Muscle of arm (tissue), 14 donors: ENCODE measurements at places on chromosomes 16 and 17.

DNA sequence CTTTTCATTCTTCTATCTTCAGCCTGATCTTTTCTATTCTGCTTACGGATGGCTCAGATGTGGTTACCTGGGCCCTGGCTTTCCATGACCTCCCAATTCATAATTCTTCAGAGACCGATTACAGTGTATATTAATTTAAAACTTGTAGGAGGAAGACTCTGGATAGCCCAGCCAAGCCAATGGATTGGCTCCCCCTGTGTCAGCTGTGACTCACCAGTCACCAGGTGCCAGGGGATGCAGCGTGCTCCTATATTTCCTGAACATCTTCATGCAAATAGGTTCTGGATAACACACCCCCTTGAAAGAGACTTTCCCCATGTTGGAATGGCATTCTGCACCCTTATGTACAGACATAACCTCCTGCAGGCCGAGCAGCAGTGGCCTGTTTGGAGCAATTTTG, 208.3 kb upstream of the WSCD1 start:
- DNase-seq: no peak

- no peak for DNase-seq
Observed at GRCh38 chr17:83151442-83152226, 72.2 kb downstream of the METRNL start.

- no peak for DNase-seq
Observed at GRCh38 chr17:46832331-46832821, 13.9 kb upstream of the WNT3 start.

DNA sequence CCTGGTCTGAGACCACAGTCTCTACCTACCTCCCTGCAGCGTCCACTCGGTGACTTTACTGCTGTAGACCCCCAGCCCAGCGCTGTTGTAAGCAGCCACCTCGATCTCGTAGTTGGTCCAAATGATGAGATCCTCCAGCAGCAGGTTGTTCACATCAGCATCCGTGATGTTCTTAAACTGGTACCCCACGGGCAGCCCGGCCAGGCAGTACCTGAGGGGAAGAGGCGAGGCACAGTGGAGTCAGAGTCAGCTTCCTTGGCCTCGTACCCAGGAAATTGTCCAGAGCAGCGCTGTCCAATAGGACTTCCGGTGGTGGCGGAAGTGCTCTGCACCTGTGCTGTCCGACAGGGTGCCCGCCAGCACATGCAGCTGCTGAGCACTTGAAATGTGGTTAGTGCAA, 104.0 kb upstream of the CDC42EP4 start:
- DNase-seq: no peak

- DNase-seq: no peak
Observed at GRCh38 chr17:60629120-60629519, 29.1 kb downstream of the PPM1D start.

DNA sequence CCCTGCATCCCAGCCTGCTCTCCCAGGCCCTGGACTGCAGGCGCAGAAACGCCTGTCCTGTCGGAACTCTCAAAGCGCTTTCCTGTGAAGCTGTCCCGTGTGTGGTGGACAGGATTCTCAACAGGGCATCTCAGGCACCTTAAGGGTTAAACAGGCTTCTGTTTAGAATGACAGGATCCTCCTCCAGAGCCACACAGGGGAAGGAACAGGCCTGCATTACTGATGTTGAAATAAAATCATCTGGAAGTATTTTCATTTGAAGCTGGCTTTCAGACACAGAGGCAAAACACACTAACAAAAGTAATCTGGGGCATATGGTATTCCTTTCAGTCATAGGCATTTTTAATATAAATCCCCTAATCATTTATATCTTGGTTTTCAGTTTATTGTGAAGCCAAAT, 7.4 kb downstream of the HS3ST3A1 start:
- no peak for DNase-seq

DNA sequence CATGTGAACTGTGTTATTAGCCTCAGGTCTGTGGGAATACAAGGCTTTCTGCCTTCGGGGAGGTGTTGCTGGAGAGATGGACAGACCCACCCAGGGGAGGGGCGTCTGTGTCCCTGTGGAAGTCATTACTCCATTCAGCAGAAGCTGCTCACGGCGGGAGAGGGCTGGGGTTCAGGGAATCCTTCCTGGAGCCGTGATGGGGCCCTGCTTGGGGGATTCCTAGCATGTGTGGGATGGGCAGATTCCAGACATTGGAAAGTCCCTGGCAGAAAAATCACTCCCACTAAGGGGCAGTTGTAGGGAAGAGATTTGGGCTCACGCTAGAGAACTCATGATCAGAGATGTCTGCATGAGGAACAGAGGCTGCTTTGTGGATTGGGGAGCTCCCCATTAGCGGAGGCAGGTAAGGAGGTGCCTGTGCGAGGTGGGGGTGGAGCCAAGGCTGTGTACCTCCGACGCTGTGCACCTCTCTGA, 56.3 kb upstream of the IL34 start:
- DNase-seq: peak; percentile 74

GRCh38 chr16:35141303-35141702, 1681.9 kb downstream of the TP53TG3F start:
- no peak for DNase-seq

DNA sequence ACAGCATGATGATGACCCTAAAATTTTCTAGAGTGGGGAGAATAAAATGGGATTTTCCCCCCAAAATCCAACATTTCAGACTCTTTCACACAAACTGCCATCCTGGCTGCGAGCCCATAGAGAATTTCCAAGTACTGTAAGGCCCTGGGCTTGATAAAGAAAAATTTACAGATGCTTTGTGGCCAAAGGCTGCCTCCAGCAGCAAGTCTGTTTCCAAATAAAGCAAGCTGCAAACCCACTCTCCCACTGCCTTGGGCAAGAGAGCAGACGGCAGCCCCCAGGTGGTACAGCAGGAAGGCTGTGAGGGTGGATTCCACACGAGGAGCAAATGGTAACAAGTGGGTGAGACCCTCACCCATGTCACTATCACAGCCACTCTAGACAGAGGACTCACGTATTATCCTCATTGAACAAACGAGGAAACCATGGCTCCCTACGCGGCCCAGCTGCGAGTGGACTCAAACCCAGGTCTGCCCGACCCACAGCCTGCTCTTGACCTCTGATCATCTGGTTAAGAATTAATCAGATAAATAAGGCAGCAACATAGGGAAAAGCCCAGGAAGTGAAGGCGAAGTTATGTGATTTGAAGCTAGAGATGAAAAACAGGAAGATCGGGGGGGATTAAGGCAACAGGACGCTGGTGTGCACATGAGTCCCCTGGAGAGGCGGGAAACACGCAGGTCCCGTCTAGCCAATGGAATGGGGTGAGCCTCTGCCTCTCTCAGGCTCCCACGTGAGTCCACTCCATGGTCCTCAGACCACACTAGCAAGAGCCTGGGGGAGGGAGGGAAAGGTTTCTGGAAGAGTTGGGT, 37.4 kb downstream of the AXIN2 start:
- DNase-seq: no peak

DNA sequence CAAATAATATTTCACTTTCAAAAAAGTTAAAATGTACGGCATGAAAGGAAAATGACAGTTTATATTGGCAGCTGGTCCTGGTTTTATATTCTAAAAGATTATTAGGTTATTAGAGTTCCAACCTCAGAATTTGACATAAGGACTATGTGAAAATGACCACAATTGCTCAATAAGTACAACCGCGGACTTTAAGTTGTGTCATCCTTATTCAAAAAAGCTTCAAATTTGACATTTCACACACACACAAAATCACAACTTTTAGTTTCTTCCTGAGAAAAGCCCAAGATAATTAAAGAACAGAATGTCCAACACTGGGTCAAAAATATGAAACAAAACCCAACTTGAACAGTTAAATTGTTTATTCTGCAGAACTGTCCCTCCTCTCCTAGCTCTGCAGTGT, 133.2 kb upstream of the AXIN2 start:
- no peak for DNase-seq

DNA sequence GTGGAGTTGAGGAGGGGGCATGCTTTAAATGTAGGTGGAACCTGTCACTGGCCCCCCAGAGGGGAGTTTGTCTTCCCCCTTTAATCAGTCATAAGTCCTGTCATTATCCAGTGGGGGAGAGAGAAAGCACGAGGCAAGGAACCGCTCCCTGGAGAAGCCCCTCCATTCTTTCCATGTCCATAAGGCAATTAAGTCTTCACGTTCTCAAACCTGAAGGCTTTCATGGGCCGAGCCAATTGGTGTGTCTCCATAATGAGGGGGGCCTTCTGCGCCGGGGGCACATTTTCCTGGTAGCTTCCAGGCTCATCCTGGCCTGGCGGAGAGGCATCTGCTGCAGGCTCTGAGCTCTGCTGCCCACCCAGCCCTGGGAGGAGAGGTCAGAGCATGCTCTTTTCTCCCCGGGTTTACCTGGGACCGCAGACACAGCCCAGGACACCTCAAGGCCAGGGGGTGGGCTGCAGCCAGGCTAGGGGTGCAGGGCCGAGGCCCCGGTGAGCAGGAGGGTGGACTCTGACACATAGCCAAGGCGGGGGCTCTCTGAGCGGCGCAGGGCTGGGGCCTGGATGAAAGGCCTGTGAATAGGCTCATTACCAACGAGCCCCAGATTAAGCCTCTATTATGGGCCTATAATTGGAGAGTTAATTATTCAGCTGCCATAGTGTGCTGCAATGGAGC, 42.5 kb downstream of the C16orf78 start:
- no peak for DNase-seq

- no peak for DNase-seq
Observed at GRCh38 chr17:79645022-79645776, 34.3 kb upstream of the RBFOX3 start.

GRCh38 chr17:73769479-73769878, 125.2 kb upstream of the SDK2 start:
- DNase-seq: no peak
